ENCODE measurements at places on chromosomes 2 and 18.

GRCh38 chr2:216424274-216424673 lies 12.0 kb downstream of the SMARCAL1 start:
- DNase-seq: no peak

DNA sequence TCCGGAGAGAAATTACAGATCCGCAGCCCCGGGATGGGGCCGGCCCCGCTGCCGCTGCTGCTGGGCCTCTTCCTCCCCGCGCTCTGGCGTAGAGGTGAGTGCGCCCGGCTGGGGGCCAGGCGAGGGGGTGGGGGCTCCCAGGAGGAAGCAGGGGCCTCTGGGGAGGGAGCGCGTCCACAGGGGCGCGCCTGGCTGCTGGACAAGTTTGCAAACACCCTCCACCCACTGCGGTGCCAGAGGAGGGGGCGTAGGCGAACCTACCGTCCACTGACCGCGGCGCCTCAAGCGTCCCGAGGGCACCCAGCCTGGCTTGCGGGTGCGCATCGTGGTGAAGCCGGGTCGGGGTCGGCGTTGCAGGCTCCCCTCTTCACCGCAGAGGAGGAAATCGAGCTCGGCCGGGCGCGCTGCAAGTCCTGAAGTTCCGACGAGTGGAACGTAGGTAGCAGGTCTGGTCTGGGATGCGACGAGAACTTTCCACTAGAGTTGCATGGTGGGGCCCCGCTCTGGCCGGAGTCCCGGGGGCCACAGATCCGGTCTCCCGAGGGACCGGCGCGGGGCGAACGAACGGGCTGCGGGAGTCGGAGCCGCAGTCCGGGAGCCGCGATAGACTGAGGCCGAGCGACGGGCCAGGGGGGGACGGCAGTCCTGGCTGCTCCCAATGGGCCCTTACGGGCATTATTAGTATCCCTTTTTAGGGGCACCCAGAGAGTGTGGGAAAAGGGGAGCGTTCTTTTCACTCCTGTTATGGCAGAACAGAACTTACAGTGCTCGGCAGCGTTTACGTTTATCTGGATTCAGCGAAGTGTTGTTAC lies 502 bp downstream of the MERTK start:
- no peak for DNase-seq

DNA sequence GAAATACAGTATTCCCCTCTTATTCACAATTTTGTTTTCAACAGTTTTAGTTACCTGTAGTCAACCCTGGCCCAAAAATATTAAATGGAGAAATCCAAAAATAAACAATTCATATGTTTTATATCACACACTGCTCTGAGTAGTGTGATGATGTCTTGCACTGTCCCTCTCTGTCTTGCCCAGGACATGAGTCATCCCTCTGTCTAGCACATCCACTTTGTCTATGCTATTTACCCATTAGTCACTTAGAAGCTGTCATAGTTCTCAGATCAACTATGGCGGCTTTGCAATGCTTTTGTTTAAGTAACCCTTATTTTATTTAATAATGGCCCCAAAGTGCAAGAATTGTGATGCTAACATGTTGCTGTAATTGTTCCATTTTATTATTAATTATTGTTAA lies 380.6 kb upstream of the REG3G start:
- no peak for DNase-seq

DNA sequence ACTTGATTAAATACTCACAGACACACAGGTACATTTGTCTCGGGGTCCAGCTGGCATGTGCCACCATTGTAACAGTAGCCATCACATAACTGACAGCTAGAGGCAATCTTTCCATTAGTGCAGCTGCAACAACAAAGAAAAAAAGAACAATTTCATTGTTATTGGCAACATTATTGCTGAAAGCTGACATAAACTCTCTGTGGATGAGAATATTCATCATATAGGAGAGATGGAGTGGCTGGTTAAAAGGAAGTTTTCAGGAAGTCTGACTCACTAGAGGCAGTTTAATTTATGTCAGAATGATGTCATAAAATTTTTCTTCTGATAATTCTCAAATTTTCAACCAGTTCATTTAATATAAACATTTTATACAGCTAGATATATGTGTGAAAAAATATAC lies 1490.0 kb upstream of the NXPH2 start:
- no peak for DNase-seq
